Left colon (tissue), 2 donors: ENCODE measurements at places on chromosomes 1 and 21.

GRCh38 chr1:9705337-9706093 is 54.0 kb downstream of the PIK3CD start:
- no peak for DNase-seq

DNA sequence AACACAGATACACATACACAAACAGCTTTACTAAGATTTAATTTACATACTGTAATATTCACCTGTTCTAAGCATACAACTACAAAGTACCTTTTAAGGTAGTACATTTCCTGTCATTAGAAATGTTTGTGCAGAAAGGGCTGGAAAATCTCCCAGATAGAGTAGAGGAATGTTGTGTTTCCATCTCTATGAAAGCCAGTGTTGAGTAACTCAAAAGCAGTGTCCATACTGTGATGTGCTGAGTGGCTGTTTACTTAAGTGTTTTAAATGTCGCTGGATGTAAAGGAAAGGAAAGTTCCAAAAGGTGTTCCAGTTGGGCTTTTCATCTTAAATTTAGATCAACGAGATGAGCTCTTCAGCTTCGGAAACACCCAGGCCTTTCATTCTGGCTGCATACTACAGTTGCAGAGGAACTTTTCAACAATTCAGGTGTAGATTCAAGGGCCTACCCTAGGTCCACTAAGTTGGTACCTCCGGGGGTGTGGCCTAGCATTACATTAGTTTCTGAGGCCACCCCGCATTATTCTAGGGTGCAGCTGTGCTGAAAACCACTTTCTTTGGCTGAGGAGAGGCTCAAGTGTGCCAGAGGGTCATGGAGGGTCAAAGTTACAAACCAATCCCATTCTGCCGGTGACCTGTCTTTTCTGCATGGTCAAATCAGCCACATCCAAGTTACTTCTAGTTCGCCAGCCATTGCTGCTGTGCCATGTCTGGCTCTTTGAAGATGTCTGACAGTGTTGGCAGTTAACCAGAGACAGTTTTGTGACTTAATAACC is 78.1 kb downstream of the LRRC8D start:
- DNase-seq, result no peak

DNA sequence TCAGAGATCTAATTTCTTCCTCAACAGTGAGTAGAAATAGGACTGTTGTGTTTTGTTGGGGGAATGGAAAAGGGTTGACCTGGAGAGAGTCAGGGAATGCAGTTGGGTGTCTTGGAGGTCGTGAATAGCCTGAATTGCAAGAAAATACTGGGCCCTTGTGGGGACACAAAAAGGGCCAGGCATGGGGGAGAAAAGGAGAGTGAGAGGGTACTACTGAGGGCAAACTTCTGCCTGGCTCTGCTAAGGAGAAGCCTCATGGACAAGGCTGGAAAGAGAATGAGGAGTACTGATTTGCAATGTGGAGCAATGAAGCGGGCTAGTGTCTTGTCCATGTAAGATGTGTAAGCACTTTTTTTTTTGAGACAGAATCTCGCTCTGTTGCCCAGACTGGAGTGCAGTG is 96.2 kb upstream of the IRF2BP2 start:
- no peak for DNase-seq

DNA sequence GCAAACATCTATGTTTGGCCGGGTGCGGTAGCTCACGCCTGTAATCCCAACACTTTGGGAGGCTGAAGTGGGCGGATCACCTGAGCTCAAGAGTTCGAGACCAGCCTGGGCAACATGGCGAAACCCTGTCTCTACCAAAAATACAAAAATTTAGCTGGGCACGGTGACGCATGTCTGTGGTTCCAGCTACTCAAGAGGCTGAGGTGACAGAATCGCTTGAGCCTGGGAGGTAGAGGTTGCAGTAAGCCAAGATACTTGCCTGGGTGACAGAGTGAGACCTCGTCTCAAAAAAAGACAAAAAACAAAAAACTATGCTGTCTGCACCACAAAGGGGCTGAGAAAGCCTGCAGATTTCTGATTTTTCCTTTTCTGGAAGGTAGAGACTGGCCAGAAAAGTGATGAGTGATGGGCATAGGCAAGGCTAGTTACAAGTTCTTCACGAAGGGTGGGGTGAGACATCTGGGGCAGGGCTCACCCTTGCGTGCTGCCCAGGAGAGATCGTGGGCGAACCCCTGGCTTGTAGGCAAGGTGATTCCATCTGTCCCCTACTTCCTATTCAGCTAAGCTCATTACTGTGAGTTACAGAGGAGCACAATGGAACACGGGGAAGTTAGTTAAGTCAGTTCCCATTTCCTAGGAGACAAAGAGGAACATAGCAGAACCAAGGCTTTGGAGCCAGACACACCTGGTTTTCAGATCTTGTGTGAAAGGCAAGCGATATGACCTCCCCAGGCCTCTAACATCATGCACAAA is 3.2 kb downstream of the SLC2A1 start:
- DNase-seq, result no peak

- DNase-seq, result no peak
Observed at GRCh38 chr1:169680377-169681019, 30.9 kb downstream of the SELL start.

DNA sequence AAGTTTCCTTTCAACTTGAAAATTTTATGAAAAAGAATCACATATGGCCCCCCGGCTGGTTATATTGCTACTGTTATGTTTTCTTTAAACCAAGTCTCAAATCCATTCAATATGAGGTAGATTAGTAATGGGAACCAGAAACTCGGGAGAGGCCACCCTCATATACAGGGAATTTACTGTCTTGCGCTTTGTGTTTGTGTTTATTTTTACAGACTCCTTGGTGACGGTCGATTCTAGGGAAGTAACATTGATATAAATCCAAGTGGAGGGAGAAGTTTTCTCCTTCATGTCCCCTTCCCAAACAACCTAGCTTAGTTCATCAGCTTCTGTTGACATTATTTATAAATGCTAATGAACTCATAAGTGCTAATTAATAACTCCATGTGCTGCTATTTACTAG is 163.5 kb upstream of the LMO4 start:
- no peak for DNase-seq

DNA sequence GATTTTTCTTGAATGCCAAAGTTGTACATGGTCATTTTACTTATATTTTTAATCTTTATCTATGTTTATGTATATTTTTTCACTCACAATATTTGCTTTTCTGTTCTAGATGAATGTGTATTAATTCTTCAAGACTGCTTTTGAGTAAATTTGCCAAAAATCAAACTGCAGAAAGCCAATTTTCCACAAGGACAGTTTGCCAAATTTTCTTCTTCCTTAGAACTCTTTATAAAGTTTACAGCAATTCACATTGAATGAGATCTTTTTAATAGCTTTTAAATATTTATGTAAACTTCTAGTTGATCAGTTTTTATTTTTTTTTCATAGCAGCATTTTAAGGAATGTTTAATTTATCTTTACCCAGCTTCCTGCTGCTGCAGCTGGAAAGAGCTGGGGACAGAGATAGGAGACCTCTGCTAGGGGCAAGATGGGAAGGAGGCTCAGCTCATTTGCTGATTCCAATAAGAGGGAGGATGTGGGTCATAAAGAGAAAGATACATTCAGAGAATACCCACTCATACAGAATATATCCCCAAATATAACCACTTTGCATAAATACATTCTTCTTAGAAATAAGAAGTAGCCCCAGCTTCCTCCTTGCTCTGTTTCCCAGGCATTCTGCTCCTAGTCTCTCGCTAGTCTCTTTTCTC is 93.0 kb downstream of the ODF2L start:
- no peak for DNase-seq

- DNase-seq, result peak; percentile 77
Observed at GRCh38 chr1:116268211-116268610, 104.8 kb upstream of the ATP1A1 start.

DNA sequence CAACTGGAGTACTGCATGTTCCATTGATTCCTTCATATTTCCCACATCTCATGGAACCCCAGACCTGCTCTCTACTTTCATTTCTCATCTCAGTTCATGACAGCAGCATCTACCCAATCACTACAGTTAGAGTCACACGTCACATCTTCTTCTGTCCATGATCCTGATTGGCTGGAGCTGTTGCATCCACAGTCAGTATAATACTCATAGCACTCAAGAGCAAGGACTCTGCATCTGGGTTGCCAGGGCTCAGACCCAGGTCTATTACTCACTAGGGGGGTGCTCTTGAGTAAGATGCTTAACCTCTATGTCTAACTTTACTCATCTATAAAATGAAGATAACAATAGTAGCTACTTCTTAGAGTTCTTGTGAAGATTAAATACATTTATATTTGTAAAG is 4.4 kb upstream of the XPR1 start:
- DNase-seq, result no peak

GRCh38 chr1:229657993-229658755 is 32.1 kb downstream of the URB2 start:
- DNase-seq, result no peak

DNA sequence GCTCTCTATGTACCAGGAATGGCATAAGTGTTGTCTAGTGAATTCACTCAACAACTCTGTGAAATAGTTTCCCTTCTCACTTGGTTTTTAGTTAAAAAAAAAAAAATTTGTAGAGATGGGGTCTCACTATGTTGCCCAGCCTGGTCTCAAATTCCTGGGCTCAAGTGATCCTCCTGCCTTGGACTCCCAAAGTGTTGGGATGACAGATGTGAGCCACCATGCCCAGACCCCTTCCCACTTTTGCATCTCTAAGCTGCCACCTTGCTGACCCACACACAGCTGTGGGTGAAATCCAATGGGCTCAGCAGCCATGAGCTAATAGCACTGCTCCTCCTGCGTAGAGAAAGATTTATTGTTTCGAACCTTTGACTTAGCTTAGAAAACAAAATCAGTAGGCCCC is 33.5 kb downstream of the NEK2 start:
- no peak for DNase-seq

DNA sequence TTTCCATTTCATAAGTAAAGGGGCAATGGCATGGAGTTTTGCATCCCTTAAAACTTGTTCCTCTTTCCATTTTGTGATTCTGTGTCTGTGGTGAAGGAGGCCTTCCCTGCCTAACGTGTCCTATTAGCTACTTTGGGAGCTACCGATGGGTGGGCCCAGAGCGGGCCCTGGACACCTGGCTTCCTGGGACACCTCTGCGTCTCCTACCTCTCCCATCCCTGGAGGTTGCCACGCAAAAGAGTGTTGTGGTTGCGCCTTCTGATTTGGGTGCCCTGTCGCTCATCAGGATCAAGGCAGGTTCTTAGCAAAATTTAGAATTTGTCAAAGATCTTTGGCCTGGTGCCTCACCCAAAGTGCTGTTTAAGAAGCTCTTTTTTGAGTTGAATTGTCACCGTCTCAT is 116.4 kb upstream of the CACNA1E start:
- no peak for DNase-seq

- DNase-seq, result no peak
Observed at GRCh38 chr1:44512313-44512885, 107.3 kb downstream of the RNF220 start.

DNA sequence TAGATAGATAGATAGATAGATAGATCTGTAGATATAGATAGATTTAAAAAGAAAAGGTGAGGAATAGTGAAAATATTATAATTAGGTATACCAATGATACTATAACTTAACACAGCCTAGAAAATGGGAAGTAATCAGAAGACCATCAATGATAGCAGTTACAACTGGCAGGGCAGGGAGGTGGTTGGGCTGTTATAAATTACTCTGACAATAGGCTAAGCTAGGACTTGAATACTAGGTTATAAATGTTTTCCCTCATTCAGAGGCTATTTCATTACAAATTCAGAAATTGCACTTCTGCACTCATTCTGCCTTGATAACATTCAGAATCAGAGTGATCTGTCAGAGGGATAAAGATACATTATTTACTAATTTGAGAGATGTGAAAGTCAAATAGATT is 273.4 kb upstream of the PLD5 start:
- no peak for DNase-seq

DNA sequence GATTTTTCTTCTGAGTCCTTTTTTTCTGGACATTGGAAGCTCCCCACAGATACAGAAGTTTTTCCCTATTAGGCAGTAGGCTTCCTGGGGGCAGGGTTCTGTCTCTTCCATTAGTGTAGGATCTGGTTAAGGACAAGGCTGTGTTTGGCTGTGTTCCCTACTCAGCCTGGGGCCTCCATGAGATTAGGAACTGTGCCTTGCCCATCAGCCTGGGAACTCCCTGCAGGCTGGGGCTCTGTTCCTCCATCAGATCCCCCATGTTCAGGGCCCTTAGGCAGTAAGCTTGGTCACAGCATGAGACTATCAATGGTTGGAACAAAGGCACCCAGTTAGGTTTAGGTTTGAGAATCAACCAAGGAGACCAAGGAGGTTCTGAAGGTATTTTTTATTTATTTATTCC is 22.7 kb downstream of the NAV1 start:
- DNase-seq, result no peak

DNA sequence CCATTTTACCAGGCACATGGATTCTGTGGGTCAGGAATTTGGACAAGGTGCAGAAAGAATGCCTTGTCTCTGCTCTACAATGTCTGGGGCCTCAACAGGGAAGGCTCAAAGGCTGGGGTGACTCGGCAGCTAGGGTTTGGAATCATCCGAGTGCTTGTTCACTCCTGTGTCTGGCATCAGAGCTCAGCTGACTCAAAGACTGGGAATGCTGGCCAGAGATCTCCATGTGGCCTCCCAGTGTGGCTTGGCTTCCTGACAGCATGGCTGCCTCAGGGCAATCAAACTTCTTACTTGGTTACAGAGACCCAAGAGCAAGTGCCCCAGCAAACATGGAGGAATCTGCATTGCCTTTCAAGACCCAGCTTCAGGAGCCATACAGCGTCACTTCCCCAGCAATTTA is 110.5 kb downstream of the TOMM20 start:
- DNase-seq, result no peak

DNA sequence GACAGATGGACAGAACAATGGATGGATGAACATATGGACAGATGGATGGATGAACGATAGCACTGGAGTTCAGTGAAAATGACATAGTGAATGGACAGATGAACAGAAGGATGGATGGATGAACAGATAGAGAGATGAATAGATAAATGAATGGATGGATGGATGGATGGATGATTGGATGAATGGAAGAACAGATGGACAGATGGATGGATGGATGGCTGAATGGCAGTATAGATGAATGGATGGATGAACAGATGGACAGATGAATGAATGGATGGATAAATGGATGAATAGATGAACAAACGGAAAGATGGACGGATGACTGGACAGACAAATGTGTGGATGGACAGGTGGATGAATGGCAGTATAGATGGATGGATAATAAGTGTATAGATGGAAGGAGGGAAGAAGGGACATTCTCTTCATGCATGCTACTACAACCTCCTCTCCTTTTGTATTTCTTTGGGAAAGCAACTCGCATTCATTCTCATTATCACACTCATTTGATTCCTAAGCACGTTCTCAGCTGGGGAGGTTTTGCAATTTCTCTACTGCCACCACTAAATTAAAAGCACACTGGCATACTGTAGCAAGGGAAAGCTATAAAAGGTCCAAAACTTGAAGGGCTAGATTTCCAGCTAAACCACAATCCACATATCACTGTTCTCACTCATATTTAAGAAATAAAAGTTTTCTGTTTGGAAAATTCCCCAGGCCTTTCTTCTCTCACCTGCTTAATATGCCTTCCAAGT is 34.1 kb downstream of the SUSD4 start:
- no peak for DNase-seq

- no peak for DNase-seq
Observed at GRCh38 chr1:24277420-24278169, 41.6 kb upstream of the GRHL3 start.

- no peak for DNase-seq
Observed at GRCh38 chr1:219534991-219535390, 77.9 kb downstream of the ZC3H11B start.

GRCh38 chr21:16873176-16873575 is 639.7 kb upstream of the CXADR start:
- no peak for DNase-seq

- no peak for DNase-seq
Observed at GRCh38 chr1:50972766-50973165, 2.7 kb downstream of the CDKN2C start.
